LoVo (cell line): ENCODE measurements at places on chromosomes 1 and 21.
A peak's percentile ranks its signal among the peaks of the same experiment; 100 is the strongest.

DNA sequence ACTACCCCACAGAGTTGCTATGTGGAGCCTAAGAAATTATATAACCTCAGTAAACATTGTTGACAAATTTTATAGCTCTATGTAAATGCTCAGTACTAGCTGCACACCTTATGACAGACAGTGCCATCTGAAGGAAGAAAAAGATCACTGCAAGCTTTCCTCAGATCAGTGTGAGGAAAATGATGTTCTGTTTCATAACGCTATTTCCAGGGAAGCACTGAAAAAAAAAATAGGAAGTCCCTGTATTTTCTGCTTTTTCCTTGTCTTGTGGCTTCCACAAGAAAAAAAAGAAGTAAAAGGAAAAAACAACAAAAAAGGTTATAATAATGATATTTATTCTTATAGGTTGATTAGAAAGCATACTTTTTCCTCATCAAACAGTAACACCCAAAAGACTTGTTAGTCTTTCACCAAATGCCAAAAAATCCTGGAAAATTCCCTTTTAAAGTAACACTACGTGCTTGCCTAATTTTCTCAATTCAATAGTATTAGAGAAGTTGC is 23.2 kb downstream of the LYST start:
- DNase-seq, result peak; percentile 59

- no peak for DNase-seq
Measured at GRCh38 chr1:115277276-115277675, 60.8 kb downstream of the NGF start.

DNA sequence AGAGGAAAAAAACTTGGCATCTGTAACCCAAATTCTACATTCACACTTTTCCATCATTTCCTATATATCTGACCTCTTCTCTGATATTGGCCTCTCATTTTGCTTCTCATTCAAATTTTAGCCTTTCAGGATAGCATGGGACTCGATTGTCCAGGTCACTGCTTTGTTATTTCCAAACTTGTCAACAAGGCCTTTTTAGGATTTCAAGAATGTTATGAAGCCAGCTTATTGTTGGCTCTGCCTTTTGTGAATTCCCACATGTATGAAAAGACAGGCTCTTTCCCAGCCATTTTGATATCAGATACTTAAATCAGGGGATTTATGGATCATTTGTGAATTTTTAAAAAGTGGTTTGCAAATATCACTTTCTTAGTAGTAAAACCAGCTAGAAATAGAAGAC is 663.5 kb downstream of the NCAM2 start:
- DNase-seq, result no peak

GRCh38 chr1:185594786-185595410 is 139.3 kb upstream of the HMCN1 start:
- DNase-seq, result no peak

GRCh38 chr21:30561264-30561895 is at the start of gene KRTAP19-7:
TSS of gene KRTAP19-7 (minus strand) at chr21:30561314. CDS start at chr21:30561289, 25 bp downstream.
- no peak for DNase-seq

DNA sequence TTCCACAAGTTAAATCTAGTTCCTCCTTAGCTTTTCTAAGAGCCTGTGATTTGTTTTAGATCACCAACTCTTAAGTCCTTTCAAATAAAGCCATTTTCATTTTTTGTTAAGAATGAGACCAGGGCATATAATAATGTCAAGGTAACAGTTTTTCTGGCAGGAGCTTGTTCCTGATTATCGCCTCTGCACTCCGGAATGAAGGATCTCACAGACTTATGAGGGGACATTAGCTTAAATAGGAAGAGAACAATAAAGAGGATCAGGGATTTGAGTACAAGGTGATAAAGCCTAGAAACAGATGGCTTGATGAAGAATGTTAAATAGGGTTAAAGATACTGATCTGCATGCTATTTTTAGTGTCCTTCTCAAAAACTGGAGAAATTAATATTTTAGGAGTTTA is 13.6 kb upstream of the OTUD7B start:
- no peak for DNase-seq

DNA sequence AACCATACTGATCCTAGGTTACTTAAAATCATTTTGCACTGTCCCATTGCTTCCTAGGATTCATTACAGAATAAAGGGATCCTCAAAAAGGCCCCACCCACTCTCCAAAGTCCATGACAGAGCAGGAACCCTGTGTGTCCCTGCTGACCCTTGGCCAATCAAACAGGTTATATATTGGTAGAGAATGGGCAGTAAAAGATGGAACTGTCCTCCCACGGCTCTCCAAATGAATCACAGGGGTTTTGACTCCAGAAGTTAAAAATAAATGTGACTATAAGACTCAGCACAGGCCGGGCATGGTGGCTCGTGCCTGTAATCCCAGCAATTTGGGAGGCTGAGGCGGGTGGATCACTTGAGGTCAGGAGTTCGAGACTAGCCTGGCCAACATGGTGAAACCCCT is 65.5 kb downstream of the ACOT7 start:
- no peak for DNase-seq

GRCh38 chr21:9838738-9839642 is 682.4 kb upstream of the TPTE start:
- no peak for DNase-seq

DNA sequence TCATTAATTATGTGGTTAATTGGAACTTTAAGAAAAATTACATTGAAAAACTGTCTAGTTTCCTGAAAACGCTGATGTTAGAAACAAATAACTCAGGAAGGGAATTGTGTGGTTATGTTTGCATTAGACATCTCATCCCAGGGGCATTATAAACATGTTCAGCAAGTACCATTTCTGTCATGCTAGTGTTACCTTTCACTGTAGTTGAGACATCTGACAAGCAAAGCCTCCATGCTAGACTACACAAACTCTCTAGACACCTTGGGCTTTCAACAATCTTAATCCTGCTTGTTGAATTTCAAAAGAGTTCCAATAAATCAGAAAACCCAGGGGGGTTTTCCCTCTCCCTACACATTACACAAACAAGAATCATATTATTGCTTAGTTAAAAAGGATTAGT is 536.8 kb downstream of the KCNT2 start:
- DNase-seq, result no peak

GRCh38 chr21:17082843-17083483 is 429.9 kb upstream of the CXADR start:
- DNase-seq, result no peak

DNA sequence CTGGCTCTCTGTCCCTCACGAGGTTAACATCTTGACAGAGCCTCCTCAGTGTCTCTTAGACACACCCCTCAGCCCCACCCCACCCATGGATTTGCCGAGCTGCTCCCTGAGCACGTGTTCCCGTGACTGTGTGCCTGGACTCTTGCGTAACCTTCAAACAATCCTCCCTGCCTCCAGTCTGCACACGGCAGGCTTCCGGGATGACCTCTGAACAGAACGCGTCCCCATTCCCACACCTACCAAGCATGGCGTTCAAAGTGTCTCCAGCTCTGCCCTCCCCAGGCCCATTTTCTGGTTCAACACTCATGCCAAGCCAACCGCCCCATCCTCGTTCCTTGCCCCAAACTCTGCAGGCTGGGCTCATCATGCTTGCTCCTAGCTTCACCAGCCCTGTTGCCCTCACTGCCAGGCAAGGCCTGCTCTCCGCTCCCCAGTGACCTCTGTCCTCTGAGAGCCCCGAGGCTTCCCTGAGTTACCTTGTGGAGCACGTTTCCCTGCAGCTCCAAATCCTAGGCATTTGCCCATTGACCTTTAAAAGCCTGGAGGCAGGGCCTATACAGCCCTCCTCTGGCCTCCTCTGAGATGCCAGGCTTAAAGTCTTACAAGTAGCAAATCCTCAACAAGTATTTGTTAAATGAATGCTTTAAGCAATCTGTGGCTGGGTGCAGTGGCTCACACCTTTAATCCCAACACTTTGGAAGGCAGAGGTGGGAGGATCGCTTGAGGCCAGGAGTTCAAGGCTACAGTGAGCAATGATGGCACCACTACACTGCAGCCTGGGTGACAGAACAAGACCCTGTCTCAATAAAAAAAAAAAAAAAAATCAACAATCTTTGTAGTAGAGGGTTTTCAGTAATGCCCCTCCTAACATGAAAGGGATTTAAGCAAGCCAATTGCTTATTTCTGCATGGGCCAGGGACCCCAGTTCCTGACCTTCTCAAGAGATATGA is 5.0 kb downstream of the AGT start:
- peak; percentile 58 for DNase-seq

GRCh38 chr1:26021647-26022403 is at the start of gene EXTL1:
TSS of gene EXTL1 (plus strand) at chr1:26021775. CDS start at chr1:26022647, 872 bp downstream.
- DNase-seq, result no peak

DNA sequence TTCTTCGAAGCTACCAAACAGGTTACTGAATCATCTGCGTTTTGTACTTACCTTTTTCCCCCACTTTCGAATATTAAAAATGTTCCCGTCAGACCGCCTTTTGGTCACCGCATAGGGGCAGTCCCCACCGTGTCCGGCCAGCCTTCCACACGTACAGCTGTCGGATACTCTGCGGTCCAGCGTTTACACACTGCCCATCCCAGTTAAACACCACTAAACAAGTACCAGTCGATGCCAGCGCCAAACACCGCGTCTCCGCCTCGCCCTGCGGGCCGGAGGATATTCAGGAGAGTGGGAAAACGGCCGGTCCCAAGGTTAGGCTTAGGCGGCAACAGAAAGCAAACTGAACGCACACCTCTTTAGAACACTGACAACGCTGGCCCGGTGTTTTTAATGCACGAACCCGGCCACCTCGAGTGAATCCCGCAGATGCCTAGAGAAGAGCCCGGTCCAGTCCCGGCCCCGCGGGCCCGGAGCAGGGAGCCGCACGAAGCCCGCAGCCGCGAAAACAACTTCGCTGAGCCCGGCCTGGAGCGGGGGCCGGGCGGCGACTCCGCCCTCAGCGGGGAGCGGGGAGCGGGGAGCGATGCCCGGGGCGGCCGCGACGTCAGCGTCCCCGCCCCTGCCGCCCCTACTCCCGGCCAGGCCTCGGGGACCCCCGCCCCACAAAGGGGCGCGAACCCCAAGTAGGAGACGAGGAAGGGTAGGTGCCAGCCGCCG is 730 bp upstream of the PHF13 start:
- DNase-seq, result no peak
